ENCODE measurements at places on chromosomes 3 and 15. TPM values are rescaled to one million over a fixed set of nuclear protein-coding genes. Genes with fewer than 3 reads are reported as not detected.

DNA sequence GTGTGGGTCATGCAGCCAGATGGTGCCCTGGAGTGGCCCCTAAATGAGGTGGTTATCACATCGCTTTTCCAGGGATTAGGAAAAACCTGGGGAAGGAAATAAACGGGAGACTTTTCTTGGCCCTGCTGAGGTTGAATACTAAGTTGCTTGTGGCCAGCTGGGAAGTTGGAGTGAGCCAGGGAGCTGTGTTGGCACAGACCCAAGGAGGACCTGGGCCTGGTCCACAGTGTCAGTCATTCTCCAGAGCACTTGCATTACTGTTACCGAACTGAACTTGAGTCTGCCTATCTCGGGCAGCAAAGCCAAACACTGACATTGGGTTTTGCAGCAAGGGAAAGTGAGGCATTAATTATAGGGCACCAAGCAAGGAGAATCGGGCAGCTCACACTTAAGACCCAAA lies 339.0 kb downstream of the GABRB3 start:
- H3K27me3 ChIP-seq: no peaks in the 10 kb centered on the region
- no peak overlapping the region for H3K27ac ChIP-seq
- H3K4me1 ChIP-seq: no peaks in the 10 kb centered on the region
- H3K36me3 ChIP-seq: no peaks in the 10 kb centered on the region
- DNase-seq: no peak
- no peak overlapping the region for H3K4me3 ChIP-seq

GRCh38 chr3:134804508-134805480 lies 9.7 kb downstream of the EPHB1 start:
- H3K36me3 ChIP-seq: peaks cover 5% of the 10 kb centered on the region
- peaks cover 27% of the 10 kb centered on the region for H3K4me1 ChIP-seq
- no peak overlapping the region for H3K4me3 ChIP-seq
- H3K27ac ChIP-seq: no peak overlapping the region
- H3K27me3 ChIP-seq: peaks cover 19% of the 10 kb centered on the region

- no peaks in the 10 kb centered on the region for H3K27me3 ChIP-seq
- peak overlapping the region; percentile 15 for H3K4me3 ChIP-seq
- DNase-seq: no peak
- peaks cover 58% of the 10 kb centered on the region for H3K4me1 ChIP-seq
Observed at GRCh38 chr3:32413845-32414521, 22.3 kb downstream of the CMTM7 start.

Gene TMEM39A
- 50.4 TPM for total RNA-seq

Gene OIP5
- 16.1 TPM for total RNA-seq

- no peak overlapping the region for H3K4me3 ChIP-seq
- H3K4me1 ChIP-seq: peaks cover 15% of the 10 kb centered on the region
- peak; percentile 21 for DNase-seq
- peaks cover 2% of the 10 kb centered on the region for H3K27me3 ChIP-seq
Observed at GRCh38 chr3:32175607-32176197, 62.8 kb upstream of the CMTM8 start.

DNA sequence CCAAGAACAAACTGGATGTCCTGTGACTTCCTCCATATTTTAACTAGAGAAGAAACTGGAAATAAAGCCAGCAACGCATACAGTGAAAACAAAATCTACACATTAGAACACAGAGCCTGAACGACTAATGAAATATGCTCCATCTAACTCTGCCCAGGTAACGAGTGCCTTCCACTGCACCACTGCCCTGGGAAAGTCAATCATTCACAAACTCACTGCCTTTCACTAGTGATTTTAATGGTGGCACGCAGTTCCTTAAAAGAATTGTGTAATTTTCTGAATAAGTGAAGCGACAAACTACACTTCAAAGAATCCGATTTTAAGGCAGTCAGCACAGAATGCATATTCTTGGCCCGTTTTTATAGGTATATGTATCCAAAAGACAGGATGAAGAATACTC lies 416.0 kb downstream of the SHQ1 start:
- no peak for DNase-seq
- H3K36me3 ChIP-seq: peaks cover 74% of the 10 kb centered on the region
- peaks cover 63% of the 10 kb centered on the region for H3K4me1 ChIP-seq
- no peak overlapping the region for H3K27ac ChIP-seq
- H3K4me3 ChIP-seq: no peak overlapping the region
- H3K27me3 ChIP-seq: no peaks in the 10 kb centered on the region

DNA sequence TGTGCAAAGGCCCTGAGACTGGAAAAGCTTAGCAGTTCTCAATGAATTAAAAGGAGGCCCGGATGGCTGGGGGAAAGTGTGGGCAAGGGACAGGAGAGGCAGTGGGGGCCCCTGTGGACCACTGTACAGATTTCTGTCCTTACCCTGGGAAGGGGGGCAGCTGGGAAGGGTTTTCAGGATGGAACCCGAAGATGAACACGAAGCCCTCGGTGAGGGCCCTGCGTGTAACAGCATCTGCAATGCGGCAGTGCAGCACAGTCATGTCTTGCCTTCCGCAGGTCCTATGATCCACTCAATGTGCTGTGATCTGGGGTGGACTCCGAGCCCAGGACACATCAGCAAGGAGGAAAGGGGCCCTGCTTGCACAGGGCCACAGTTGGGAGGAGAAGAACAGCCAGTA lies 7.9 kb upstream of the ATP2B2 start:
- no peak overlapping the region for H3K27ac ChIP-seq
- no peak for DNase-seq
- H3K27me3 ChIP-seq: peaks cover 5% of the 10 kb centered on the region

Gene MAGI1
- total RNA-seq: 11.0 TPM

GRCh38 chr3:45601156-45601555 lies 6.6 kb downstream of the LIMD1 start:
- no peak overlapping the region for H3K27ac ChIP-seq
- no peaks in the 10 kb centered on the region for H3K27me3 ChIP-seq
- no peak for DNase-seq
- H3K36me3 ChIP-seq: peaks cover 54% of the 10 kb centered on the region

GRCh38 chr15:89429023-89429422 lies 67.4 kb downstream of the RHCG start:
- DNase-seq: no peak
- H3K4me1 ChIP-seq: peaks cover 5% of the 10 kb centered on the region
- H3K27me3 ChIP-seq: peaks cover 32% of the 10 kb centered on the region

Gene GRK7
- not detected for total RNA-seq

GRCh38 chr3:39146611-39147591 lies 6.5 kb downstream of the CSRNP1 start:
- H3K36me3 ChIP-seq: peaks cover 98% of the 10 kb centered on the region
- no peaks in the 10 kb centered on the region for H3K27me3 ChIP-seq
- H3K27ac ChIP-seq: peak overlapping the region; percentile 94
- DNase-seq: peak; percentile 65

DNA sequence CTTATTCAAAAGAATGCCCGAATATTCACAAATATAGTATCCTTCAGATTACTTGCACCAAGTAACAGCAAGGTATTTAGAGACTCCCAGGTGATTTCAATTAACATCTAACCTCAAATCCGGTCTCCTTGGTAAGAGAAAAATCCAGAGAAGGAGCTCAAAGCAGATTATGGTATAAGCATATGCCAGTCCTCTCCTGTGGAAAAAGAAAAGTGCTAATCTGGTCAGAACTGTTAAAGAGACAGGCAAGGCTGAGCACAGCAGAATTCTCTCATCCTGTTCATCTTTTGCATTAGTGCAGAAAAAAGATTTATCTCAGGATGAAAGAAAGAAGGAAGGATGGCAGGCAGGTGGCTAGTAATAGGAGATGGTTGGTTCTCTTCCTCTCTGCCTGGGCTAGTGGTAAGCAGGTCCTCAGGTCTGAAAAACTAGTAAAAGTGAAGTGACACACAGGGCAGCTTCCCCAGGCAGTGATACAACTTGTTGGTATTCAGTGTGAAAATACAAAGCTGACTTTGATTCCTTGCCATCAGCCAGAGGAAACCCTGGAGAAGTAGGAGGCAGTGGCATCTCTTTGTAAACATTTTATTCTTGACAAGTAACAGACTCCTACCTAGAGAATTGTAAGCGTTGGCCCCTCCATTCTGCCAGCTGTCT lies 14.2 kb downstream of the ATXN7 start:
- H3K27ac ChIP-seq: no peak overlapping the region
- no peaks in the 10 kb centered on the region for H3K27me3 ChIP-seq
- H3K36me3 ChIP-seq: peaks cover 8% of the 10 kb centered on the region
- H3K4me1 ChIP-seq: peaks cover 34% of the 10 kb centered on the region

DNA sequence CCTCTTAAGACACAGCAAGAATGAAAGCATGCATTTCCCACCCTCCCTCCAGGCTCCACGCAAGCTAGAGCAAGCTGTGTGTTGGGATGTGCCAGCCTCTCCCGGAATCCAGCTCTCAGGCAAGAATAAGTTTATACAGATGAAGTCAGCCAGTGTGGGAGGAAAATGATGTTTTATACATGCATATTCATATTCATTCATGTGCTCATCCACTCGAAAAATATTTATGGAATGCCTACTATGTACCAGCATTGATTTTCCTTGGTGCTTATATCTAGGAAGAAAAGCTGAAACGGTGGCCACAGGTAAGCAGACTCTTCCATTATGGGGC lies 62.7 kb downstream of the KLHL6 start:
- no peaks in the 10 kb centered on the region for H3K27me3 ChIP-seq
- no peak overlapping the region for H3K27ac ChIP-seq
- H3K4me1 ChIP-seq: peaks cover 1% of the 10 kb centered on the region

Gene ISLR
- not detected for total RNA-seq

DNA sequence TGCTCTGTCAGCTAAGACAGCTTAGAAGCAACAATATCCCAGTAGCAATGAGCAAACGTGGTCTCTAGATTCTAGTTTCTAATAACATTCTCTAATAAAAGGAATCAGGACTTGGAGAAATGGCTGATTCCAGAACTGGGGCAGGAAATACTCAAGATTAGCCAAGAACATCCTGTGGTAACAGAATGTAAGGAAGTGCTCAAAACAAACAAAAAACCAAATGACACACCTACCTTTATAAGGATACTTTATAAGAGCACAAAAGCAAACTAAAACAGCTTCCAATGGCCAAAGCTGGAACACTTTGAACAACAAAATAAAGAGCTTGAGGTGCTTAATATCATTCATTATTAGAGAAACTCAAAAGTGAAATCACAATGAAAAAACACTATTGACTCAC lies 33.1 kb upstream of the EIF5A2 start:
- DNase-seq: no peak
- H3K36me3 ChIP-seq: no peaks in the 10 kb centered on the region
- H3K4me1 ChIP-seq: no peaks in the 10 kb centered on the region
- H3K27me3 ChIP-seq: peaks cover 18% of the 10 kb centered on the region
- no peak overlapping the region for H3K4me3 ChIP-seq
- H3K27ac ChIP-seq: no peak overlapping the region

DNA sequence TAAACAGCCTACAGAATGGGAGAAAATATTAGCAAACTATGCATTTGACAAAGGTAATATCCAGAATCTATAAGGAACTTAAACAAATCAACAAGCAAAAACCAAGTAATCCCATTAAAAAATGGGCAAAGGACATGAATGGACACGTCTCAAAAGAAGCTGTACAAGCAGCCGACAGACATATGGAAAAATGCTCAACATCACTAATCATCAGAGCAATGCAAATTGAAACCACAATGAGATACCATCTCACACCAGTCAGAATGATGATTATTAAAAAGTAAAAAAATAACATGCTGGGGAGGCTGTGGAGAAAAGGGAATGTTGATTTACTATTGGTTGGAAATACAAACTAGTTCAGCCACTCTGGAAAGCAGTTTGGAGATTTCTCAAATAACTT lies 30.7 kb upstream of the PPM1L start:
- H3K27me3 ChIP-seq: peaks cover 8% of the 10 kb centered on the region
- no peak overlapping the region for H3K27ac ChIP-seq
- H3K4me3 ChIP-seq: no peak overlapping the region

Gene GOLGA6A
- total RNA-seq: not detected

Gene MCF2L2
- total RNA-seq: 7.5 TPM

- H3K27me3 ChIP-seq: no peaks in the 10 kb centered on the region
- no peaks in the 10 kb centered on the region for H3K4me1 ChIP-seq
- H3K27ac ChIP-seq: no peak overlapping the region
- no peak overlapping the region for H3K4me3 ChIP-seq
- DNase-seq: no peak
Observed at GRCh38 chr3:177473184-177473583, 275.9 kb upstream of the TBL1XR1 start.

Measured in activated T-helper 2 cell treated with anti-CD3 and anti-CD28 coated beads, Interferon-gamma antibody, Interleukin-2, Interleukin-4, amounts not matched to agents 10 μg/mL and 5 μg/mL and 100 μg/mL, durations not matched to agents 14 hours and 24 hours and 36 hours (primary cell).